RWPE1 (cell line): ENCODE measurements at places on chromosomes 3 and 15.

DNA sequence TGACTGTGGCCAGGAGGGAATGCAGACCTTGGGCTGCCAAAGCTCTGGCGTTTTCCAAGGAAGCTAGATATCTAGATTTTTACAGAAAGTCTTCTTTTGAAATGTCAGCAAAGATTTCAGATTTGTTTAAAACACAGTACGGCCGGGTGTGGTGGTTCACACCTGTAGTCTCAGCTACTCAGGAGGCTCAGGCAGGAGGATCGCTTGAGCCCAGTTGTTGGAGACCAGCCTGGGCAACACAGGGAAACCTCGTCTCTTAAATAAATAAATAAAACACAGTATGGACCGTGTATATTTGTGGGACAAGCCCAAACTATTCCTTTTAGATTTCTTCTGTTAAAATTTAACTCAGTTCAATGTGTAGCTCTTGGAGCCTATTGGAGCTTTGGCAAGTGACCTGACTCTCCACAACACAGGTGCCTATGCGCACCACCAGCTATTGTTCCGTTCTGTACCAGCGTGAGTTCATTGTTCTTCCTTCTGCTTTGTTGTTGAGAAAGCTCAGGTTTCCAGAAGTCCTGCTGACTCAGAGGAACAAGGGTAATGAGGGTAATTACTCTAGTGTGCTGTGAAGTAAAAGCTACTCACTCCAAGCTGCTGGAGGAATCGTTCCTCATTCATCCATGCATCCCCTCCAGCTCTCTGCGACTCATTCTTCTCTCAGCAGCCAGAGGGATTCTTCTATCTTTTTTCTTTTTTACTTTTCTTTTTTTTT is 73.1 kb upstream of the SLC6A6 start:
- DNase-seq: peak; percentile 16

GRCh38 chr15:76467136-76467535 is 130.6 kb downstream of the ISL2 start:
- DNase-seq: no peak

DNA sequence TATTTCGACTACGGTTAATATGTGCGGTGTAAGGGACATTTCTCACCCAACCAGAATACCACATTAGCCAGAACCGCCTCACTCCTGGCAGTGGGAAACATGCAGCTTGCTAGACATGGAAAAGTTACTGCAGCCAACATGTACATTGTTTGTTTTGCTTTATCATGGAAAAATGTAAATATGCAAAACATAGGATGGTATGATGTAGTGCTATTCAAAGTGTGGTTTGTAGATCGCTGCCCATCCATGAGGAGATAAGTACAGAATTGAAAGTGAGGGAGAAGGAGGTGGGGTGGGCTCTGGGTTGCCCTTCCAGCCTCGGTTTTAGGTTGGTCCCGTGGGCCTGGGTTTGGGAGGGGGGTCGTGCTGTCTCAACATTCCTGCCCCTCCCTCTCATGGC is 42.5 kb upstream of the SPESP1 start:
- no peak for DNase-seq

DNA sequence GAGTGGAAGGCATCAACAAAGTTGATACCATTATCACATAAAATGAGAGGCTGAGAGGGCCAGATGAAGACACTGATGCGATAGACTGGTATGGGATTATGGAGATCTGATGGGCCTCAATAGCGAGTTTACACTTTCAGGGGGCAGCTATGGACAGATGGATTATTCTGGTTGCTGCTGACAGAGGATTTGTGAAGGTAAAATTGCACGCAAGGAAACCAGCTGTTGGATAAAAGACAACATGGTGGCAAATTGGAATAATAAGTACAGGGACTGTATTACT is 203.9 kb downstream of the MBNL1 start:
- no peak for DNase-seq

DNA sequence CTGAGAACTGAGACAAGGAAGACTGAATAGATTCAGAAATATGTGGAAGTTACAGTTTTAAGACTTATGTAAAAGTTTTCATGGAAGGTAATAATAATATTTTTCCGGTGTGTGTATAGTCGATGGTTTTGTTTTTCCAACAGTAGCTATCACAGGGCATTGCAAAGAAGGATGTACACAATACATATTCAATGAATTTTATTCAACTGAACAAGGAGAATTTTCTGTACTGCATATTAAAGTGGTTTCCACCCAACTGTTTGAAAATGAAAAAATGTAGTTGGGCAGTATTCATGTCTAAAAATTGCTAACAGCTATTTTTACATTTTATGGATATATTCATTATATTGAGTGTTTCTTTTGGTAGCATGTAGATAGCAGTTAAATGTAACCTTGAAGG is 350.3 kb upstream of the ATP10A start:
- no peak for DNase-seq
